ENCODE measurements at places on chromosomes 16 and 17.

- DNase-seq, result no peak
Observed at GRCh38 chr17:19613979-19614378, 34.6 kb upstream of the ALDH3A2 start.

DNA sequence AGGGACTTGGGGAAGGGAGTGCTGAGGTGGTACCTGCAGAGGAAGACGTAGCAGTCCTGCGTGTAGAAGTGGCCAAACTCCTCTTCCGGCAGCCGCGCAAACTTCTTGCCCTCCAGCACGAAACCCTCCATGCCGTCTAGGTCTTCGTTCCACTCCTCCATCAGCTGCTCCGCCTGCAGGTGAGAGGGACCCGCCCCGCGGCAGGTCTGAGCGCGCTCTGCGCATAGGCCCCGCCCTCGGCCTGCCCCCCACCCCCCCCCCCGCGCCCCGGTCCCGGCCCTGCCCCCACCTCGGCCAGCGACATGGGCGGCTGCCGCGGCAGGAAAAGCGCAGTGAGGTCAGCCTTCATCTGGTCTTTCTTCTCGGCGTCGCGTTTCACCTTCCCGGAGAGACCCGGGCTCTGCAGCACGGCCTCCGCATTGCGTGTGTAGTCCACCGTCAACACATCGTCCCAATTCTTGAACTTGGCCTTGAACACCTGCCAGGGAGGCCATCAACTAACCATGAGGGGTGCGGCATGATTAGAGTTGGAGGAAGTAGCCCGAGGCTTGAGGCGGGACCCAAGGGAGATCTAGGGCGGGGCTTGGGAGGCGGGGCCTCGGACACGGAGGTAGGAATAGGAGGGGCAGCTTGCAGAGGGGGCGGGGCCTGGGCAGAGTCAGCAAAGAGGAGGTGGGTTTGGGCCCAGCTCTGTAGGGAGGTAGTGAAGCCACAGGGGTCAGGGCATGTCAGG lies 11.5 kb downstream of the FLII start:
- DNase-seq, result no peak

DNA sequence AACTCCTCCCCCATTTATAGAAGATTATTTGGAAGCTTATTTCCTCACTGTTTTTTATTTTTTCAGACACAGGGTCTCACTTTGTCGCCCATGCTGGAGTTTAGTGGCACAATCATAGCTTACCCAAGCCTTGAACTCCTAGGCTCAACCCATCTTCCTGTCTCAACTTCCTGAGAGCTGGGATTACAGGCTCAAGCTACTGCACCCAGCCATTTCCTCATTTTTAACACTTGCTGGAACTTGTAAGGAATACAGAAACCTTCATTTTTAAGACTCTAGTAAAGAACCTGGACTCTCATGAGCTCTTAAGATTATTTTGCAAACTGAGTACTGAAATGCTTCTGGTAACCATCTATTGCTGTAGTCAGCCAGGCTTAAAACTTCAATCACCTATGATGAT lies 29.9 kb downstream of the KANSL1 start:
- DNase-seq, result no peak

DNA sequence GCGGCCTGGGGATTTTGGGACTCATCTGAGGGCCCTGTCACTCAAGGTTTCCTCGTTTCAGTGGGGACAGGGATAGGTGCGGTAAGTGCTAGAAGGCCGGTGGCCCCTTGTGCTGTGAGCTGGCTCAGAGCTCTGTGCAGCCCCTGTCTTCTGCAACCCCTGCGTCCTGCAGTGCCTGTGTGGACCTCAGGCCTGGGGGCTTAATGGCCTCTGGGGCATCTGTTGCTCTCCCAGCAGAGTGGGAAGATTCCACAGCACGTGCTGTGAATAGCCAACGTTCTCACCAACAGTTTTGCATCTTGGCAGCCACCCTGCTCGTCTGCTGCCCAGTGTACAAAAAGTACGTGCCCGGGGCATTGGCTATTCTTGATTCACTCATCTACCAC lies 4.9 kb downstream of the FOXC2 start:
- no peak for DNase-seq

GRCh38 chr17:78680436-78680835 lies 101.6 kb downstream of the CYTH1 start:
- DNase-seq, result no peak

GRCh38 chr17:72487731-72488494 lies 367.1 kb downstream of the SOX9 start:
- no peak for DNase-seq

DNA sequence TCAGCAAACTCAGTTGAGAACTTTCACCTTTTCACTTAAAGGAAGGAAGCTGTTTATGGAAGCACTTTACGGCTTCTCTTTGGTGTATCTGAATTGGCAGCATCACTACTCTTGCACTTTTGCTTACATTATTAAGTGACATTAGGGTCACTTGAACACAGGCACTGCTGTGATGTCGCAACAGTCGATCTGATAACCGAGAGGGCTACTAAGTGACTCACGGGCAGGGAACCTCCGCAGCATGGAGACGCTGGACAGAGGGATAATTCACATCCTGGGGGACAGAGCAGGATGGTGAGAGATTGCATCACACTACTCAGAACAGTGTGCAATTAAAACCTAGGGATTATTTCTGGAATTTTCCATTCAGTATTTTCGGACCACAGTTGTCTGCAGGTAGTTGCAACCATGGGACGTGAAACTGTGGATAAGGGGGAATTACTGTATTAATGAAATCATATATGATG lies 56.5 kb downstream of the DNAH2 start:
- DNase-seq, result no peak

GRCh38 chr17:72838581-72838980 lies 253.9 kb downstream of the SLC39A11 start:
- no peak for DNase-seq

GRCh38 chr17:312476-313148 lies 40.0 kb downstream of the RPH3AL start:
- DNase-seq, result no peak

DNA sequence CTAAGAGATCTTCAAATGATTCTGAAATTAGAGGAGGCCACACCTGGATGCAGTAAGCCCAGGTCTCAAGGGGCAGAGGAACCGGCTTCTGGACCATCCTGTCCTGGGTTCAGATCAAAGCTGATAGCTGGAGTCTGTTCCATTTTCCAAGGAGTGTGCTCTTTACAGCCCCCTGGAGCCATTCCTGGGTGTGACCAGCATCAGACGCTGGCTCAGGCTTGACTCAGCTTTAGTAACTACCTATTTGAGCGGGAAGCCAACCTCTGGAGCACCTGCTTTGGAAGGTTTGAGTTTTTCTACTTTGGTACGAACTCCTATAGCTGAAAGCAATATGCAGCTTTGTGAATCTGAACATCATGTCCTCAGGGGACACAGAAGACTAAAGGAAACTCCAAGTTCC lies 12.9 kb upstream of the BBS2 start:
- DNase-seq, result no peak

- DNase-seq, result no peak
Observed at GRCh38 chr16:69881141-69881540, 70.0 kb upstream of the CLEC18A start.

- no peak for DNase-seq
Observed at GRCh38 chr16:31464348-31464769, 5.1 kb downstream of the ARMC5 start.

DNA sequence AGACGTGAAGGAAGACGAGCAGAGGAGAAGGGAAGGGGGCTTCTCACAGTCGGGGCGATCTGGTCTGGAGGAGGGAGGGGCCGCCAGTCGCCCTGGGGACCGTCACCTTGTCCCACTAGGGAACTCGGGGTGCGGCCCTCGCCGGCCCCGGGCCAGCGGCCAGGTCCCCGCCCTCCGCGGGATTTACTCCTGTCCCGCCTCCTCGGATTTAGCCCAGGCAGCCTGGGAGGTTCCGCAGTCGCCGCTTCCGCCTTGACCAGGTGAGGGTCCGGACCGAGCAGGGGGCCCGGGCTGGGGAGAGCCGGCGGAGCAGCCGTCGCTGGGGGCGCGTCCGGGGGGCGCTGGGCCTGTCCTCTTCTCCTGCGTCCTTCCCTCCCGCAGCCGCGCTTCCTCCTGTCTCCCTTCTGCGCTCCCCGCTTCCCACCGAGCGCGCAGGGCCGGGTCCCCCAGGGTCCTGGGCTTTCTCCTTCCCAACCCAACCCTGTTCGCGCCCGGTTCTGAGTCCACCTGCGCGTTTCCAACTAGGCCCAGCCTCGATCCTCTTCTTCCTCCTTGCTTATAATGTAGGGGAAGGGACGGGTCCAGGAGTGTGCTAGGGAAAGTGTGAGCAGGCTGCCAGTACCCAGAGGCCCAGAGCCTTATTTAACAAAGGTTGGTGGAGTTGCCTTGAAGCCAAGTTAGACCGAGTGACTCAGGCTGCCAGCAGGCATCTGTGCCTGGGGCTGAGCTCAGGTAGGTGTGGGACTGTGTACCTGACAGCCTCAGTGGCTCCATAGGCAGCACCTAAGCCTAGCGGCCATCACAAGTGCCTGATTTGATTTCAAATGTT lies at the start of gene TNK1:
Gene TNK1, plus strand, starts transcription at position 235 of the 829 bp plus-strand sequence. CDS start 1,838 bp downstream, outside the sequence.
- DNase-seq, result no peak

Data from stimulated activated CD8-positive, alpha-beta memory T cell treated with anti-CD3 and anti-CD28 coated beads, Interleukin-4, amount 100 ng/mL, for 1 hour (primary cell).